ENCODE measurements at places on chromosomes 1 and 21.

DNA sequence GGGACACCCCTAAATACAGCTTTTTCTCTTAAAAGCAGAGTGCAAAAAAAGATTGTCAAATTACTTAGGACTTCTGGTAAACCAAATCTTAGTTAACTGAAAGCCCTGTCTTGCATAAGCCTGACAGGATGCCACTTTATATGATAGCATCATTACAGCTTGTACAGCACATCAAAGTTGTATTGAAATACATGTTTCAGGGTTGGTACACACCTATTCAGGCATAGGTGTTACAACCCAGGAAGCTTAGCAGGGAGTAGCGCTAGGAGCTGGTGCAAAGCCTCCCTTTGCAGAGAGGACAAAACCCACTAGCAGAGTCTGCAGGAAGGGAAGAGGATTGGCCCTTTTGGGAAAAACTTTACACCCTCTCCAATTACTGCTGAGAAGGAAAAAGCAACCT is 258.9 kb upstream of the SGIP1 start:
- no peak for DNase-seq

GRCh38 chr1:180594723-180595122 is 36.0 kb downstream of the OVAAL start:
- no peak for DNase-seq

DNA sequence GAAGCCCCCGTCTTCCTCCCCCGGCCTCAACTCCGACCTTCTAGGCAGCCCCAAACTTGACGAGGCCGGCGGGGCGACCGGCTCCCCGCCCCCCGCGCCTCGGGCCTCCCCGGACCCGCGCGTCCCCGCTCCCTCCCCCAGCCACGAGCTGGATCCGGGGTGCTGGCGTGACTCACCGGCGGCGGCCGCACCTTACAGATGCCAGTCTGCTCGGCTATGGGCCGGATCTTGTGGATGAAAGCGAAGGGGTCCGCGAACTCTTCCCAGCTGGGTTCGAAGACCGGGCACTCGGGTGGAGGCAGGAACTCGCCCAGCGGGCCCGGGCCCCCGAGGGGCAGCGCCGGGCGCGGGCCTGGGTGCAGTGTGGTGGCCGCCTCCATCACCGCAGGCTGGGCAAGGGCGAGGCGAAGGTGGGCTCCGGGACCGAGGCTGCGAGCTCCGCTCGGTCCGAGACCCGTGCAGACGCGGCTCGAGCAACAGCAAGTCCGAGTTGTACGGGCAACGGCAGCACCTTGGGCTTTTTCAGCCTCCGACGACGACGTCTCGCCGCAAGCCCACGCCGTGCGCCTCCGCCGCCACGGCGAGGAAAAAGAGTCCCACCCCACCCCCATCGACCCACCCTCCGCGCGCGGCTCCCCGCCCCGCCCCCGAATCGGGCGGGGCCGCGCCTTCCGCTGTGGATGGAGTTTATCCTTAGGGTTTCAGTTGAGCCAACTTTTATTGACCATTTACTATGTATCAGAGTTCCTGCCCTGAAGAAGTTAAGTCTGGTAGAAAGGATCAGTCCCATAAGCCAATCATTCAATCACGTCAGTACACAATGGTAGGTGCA is at the start of gene KDM5B:
TSS of gene KDM5B (minus strand) at position 496 of the 832 bp plus-strand sequence. CDS start at position 380, 116 bp downstream.
- DNase-seq = peak; percentile 66

GRCh38 chr1:2644591-2645101 is 11.8 kb upstream of the MMEL1 start:
- no peak for DNase-seq

- DNase-seq = peak; percentile 35
These were observed 911 bp downstream of the LMO4 start for GRCh38 chr1:87329526-87330056.

DNA sequence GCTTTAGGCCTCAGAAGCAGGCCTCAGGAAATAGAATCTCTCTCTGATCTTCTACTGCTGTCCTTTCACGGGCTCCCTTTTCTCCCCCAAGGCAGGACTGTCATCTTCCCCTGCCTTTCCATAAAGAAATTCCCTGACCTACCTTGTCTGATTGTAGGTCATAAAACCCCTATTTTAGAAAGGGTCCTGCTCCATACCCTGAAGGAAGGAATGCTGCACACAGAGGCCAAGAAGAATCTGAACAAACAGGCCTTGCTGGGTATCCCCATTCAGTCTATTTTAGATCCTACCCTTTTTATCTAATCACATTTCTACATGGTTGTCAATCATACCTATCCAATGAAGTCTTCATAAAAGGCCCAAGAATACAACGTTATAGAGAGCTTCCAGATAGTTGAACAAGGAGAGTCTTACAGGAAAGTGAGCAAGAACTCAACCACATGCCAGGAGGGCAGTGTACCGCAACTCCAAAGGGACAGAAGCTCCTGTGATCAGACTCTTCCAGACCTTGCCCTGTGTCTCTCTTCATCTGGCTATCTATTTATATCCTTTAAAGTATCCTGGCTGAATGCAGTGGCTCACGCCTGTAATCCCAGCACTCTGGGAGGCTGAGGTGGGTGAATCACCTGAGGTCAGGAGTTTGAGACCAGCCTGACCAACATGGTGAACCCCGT is 93.1 kb downstream of the SLC16A1 start:
- DNase-seq = no peak

- DNase-seq = no peak
These were observed 18.8 kb upstream of the GUCA2A start for GRCh38 chr1:42183210-42183956.

- no peak for DNase-seq
These were observed 17.7 kb downstream of the TBX15 start for GRCh38 chr1:118970451-118970850.

GRCh38 chr1:16396591-16396990 is 29.5 kb downstream of the SZRD1 start:
- peak; percentile 90 for DNase-seq

DNA sequence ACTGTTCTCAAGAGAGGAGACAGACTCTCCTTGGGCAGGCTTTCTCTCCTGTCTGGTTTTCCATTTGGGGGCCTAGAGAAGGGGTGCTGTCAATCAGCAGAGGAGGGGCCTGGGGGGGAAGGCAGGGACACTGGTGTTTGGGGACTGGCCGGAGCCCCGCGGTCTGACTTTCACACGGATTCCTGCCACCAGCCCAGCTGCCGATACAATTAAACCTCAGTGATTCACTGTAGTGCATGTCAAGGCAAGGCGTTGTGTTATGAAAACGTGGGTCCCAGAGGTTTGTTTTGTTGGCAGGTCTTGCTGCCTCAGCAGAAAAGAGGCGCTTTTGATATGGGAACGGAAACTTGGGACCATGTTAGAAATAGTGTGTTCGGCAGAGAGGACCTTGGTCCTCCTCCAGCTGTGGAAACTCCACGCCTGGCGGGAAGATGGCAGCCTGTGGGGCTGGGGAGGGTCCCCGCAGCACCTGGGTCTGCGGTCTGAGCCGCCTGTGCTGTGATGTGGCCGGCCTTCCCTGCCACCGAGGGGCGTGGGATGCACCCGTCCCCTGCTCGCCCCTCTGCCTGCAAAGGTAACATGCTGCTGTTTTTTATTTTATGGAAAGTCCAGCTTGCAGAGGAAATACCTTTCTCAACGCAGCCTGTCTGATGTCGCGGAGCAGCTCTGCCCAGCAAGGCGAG is 47.6 kb downstream of the SPSB1 start:
- DNase-seq = peak; percentile 41

- no peak for DNase-seq
These were observed 51.2 kb downstream of the SIPA1L2 start for GRCh38 chr1:232578651-232579195.

DNA sequence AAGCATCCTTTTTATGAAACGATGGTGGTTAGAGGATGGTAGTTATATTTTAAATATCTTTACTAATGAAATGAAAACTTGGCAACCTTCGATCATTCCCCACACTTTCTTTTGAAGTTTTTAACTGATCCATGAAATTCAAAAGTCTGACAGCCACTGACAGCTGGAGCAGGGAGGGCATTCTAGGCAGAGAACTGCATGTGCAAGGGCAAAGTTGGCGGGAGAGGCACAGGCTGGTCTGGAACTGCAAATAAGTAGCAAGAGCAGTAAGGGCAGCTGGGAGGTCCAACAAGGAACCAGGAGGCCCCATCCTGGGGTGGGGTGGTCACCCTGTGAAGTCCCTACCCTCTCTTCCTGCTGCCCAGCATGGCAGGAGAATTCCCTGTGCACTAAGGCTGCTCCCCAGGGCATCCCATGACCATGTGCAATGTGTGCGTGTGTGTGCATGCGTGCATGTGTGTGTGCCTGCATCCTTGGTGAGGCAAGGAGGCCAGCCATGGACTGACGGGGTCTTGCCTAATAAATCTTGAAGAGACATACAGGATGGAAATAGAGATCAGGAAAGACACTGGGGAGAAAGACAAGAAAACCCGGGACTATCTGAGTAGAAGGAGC is 33.1 kb upstream of the FOXO6 start:
- no peak for DNase-seq

DNA sequence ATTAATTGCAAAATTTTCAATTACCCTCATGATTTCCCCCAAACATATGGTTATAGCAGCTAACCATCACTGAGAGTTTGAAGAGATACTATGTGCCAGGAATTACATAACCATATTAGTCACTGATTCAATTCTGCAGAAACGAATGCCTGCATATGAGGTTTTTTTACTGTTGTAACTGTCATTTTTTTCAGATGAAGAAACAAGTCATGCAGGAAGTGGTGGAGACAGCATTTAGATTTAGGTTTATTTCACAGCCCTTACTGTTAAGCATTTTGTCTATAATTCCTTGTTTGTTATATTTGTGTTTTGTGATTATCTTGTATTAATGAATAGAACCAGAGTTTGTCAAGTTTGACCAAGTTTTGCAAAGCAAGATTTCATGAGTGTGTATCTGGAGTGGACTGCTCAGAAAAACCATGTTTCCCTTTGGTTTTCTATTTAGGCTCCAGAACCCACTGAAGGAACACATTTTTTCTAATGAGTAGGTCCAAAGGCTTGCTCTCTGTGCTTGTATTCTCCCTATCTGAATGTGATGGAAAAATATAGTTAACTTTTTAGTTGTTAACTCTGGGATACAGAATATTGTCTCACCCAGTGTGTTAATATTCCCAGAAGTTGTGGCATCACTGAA is 308.5 kb upstream of the ADAMTS5 start:
- DNase-seq = peak; percentile 88

Data from fibroblast of mammary gland (primary cell).